Hematopoietic multipotent progenitor cell treated with erythropoietin and hydrocortisone succinate and interleukin-3 and kit ligand, for 17 days (in vitro differentiated cells): ENCODE measurements at places on chromosomes 1 and 21.

- DNase-seq, result no peak
These were observed 22.3 kb downstream of the RCOR3 start for GRCh38 chr1:211281320-211282022.

- DNase-seq, result no peak
These were observed 56.7 kb downstream of the HUNK start for GRCh38 chr21:31929548-31929947.

DNA sequence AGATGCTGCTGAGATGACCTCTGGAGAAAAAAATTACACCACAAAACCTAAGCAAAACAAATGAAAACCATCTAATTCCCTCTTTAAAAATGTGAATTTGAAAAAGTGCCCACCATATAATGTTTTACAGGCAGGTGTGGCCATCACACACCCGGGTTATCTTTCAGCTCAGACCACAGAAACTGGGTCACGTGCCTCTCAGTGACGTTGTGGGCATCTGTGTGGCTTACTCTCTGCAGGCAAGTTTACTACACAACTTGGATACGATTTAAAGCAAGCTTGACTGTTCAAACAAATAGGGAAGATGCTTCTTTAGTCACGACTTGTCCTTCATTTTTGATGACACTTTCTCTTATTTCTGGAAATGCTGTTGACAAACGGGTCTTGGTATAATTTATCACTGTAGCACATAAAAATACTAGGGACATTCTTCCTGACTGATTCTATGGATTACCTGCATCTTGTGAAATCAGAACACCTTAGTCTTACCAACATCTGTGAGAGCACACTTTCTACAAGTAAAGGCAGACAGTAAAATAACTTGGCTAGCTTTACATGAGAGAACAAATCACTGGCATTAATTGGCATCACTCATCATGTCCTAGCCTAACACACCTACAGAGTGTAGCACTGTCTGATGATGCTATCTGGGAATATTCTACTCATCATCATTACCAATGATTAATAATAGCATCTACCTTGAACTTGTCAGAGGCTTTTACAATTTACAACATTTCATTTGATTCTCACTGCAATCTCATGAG is 89.3 kb upstream of the EDEM3 start:
- DNase-seq, result peak; percentile 71

DNA sequence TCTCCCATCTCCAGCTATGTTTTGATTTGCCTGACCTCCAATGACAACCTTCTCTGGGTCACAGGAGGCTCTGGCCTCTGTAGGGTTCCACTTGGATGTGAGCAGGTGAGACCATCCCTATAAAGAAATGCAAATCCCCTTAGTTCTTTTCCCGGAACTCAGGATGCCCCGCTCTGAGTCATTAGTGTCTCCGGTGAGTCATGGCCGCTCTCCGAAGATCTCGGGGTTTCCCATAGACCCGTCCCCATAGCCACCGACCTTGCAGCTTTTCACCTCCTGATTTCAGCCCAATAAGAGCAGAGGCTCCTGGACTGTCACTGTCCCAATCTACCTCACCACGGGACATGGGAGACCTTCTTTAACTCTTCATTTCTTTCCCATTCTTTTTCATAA is 98.2 kb downstream of the PGBD5 start:
- no peak for DNase-seq

DNA sequence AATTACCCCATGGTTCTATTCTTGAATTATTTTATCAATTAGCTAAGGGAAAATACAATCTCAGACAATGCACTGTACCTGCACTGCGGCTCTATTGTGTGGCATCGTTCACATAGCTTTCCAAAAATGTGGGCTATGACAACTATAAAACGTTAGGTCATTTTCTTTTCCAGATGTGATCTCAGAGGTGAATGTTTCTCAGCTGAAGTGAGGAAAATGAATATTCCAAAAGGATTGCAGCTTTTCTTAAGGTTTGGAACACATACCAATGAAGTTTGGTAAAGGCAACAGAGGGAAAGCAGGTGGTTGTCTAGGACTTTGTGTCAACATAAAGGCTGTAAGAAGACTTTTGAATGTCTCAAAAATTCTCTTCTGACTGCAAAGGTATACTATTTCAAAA is 105.5 kb downstream of the NRIP1 start:
- DNase-seq, result no peak

DNA sequence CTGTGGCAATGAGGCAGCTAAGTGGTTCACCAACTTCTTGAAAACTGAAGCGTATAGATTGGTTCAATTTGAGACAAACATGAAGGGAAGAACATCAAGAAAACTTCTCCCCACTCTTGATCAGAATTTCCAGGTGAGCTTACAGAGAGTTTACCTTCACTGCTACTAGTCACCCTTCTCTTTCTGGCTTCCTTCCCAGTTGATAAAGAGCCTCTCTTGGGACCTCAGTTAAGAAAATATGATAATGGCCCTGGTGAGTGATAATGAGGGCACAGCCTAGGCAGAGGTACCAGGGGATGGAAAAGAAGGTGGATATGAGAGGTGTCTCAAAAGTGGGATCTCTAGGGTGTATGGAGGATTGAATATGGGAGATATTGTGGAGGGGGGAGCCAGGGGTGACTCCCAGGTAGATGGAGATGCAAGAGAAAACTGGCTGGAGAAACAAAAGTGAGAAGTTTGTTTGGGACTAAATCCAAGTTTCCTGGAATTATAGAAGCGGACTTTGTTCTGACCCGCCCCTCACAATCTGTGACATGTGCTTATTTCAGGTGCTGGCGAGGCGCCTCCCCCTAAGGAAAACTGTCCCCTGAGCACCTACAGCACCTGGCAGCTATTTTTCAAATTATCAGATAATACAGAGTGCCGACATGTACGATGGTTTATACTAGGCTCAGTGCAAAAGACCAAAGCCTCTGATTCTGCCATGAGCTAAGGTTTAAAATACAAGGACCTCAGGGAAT is 13.7 kb downstream of the MTARC2 start:
- DNase-seq, result no peak

GRCh38 chr1:101137144-101138126 is 99.4 kb upstream of the S1PR1 start:
- DNase-seq, result no peak
